ENCODE measurements at places on chromosomes 3 and 15. TPM values are rescaled to one million over a fixed set of nuclear protein-coding genes. Genes with fewer than 3 reads are reported as not detected.

PIF1 gene
- polyA plus RNA-seq, result 109 TPM

FSTL1 gene
- polyA plus RNA-seq, result 158 TPM

IMP3 gene
- polyA plus RNA-seq, result 273 TPM

SOX2 gene
- 170 TPM for polyA plus RNA-seq

DNA sequence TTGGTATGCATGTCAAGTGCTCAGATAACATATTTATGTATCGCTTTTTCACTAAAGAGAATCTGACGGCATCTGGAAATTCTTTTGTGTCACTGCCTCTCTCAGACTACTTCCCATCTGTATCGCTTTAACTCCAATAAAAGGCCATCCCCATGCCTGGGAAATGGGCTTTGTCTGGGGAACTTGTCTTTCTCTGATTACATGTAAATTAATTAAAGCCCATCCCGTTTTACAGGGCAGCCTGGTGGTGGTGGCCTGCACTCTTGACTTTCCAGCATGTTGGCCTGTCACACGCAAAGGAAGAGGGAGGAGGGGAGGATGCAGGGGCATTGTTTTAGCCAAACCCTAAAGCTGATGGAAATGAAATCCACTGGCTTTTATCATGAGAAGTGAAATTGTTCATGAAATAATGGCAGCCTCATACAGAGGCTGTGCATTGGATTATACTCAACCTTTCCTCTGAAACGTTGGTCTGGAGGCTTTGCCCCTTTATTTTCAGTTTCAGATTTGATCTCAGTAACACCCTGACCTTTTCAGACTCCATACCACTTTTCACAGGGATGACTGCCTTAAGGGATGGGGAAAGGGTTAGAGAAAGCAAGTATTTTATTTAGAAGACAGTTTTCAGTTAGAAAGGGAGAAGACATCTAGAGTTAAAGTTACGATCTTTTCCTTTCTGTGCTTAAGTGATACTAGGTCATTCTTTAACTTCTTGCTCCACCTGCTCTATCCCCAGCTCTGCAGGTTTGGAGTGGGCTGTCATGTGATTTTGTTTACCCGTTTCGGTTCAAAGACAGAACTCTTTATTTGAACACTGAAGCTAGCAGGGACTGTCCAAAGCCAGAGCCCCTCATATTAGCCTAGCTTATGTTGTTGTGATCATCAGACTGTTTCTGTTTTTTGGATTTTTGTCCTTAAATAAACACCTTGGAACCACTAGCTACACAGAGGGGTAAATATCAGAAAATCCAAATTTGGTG is 94.6 kb upstream of the CTDSPL start:
- no peak for DNase-seq

GRCh38 chr3:41580274-41580959 is 381.1 kb downstream of the CTNNB1 start:
- DNase-seq, result no peak

- DNase-seq, result no peak
These were observed 5.6 kb downstream of the ALPK3 start for GRCh38 chr15:84822653-84823281.

- no peak for DNase-seq
These were observed 12.9 kb downstream of the IQCH start for GRCh38 chr15:67267440-67267839.

DNA sequence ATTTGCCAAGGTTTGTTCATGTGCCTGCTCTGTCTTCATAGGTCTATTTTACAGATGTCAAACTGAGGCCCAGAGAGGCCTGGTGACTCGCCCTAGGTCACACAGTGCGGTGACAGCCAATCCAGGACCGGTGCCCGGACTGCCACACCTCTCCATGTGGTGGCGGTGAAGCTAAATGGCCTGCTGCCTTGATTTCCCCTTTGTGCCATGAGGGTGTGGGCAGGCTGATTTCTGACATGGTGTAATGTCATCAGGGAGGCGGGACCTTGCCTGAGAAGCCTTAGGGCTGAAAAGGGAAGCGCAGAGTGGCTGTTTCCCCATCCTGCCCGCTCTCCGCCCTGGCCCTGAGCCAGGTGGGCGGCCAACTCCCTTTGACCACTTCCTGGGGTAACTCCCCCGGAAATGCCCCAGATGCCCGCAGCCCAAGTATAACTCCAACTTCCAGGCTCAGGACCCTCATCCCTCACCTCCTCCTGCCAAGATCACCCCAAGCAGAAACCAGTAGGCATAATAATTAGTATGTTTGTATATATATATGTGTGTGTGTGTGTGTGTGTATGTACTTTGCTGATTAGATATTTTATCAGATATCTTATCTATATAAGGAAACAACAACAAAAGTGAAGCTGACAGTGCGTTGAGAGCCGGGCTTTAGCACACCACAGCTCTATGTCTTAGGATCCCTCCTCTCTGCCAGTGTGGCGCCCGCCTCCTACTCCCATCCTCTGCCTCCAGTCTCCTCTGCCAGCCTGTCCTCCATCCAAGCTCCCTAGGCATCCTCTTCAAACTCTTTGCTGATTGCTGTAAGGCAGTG is 63.9 kb downstream of the IQSEC1 start:
- no peak for DNase-seq

- DNase-seq, result no peak
These were observed 36.6 kb downstream of the OSTN start for GRCh38 chr3:191235331-191236314.

DNA sequence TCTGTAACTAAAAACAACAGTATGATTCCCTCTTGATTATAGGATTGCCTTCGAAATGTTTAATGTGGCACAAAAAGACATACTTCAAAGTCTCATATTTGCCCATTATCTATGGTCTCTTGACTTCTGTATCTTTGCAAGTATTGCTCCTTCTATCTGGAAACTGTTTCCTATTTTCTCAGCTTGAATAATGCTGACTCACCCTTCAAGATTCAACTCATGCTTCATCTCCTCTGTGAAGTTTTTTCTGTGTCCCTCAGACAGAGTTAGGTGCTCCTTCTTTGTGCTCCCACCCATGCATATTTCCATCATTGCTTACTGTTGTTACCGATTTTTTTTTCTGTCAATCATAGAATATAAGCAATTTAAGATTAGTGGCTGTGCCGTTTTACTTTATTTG is 192.8 kb upstream of the ROBO1 start:
- no peak for DNase-seq

DNA sequence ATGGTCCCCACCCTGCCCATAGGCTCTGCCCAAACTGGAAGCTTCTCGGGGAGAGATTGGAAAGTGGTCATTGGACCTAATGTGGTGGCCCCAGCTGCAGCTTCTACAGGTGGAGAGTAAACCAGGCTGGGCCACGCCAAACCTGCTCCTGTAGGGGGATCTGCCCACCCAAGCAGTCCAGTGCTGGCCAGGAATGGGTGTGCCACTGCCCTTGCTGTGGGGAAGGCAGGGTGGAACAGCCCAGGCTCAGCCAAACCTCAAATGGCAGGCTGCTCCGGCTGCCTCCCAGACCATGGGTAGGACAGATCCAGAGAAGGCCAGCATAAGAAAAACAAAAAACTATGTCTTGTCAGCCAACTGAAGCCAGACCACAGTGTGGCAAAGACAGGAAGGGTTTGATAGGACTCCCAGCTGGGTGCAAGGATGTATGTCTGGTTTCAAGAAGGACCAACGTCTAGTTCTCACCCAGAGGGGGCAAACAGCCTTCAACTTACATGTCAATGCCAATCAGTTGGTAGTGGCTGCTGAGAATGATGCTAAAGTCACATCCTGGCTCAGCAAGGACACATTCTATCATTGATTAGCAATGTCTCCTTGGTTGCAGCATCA is 267.3 kb downstream of the UACA start:
- DNase-seq, result no peak

All from H1 (cell line).